IMR-90 (cell line): ENCODE measurements at places on chromosomes 11 and 22. TPM values are rescaled to one million over a fixed set of nuclear protein-coding genes. Genes with fewer than 3 reads are reported as not detected.
A peak's percentile ranks its signal among the peaks of the same experiment; 100 is the strongest.

GRCh38 chr11:1652771-1653540 is 23.4 kb downstream of the KRTAP5-5 start:
- DNase-seq, result peak; percentile 29

DNA sequence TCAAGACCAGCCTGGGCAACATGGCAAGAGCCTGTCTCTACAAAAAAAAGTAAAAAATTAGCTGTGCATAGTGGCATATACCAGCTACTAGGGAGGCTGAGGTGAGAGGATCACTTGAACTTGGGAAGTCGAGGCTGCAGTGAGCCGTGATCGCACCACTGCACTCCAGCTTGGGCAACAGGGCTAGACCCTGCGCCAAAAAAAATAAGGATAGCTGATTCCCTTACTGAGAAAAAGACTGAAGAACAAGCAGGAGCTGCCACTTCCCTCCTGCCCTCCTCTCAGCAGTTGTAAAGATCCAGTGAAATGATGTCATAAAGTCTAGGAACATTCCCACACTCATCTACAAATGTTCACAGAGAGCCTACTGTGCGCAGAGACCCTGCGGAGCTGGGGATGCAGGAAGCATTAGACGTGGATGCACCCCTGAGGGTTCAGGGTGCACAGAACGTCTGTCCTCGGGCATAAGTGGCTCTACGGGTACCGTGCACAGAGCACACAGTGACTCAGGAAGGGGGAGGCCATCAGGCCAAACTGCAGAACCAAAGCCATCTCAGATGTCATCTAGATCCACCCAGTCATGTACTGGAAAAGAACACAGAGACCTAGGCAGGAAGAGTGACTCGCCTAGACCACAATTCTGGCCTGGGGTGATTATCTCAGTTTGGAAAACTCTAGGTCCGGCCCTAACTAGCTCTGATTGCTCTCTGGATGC is 11.7 kb downstream of the SEC14L2 start:
- DNase-seq, result peak; percentile 65

DNA sequence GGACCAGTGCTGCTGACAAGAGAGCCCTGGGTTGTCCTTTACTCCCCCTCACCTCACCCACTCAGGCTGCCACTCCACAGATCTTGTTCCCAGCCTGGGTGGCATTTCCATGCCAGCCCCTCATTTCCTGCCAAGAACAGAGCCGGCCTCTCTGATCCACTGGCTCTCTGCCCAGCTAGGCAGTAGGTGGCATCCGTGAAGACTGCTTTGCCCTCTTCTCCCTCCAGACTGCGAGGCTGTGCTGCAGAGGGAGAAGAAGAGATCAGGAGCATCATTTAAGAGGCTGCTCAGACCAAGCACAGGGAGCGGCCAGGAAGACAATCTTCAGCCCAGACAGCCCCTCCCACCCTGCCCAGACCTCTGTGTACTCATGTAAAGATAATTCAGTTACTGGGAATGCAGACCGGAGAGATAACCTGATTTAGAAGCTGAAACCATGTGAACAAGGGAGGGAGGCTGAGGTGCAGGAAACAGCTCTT is 126.9 kb upstream of the NCAM1 start:
- no peak for DNase-seq

GRCh38 chr11:118961591-118961990 is 5.5 kb downstream of the UPK2 start:
- DNase-seq, result no peak

DNA sequence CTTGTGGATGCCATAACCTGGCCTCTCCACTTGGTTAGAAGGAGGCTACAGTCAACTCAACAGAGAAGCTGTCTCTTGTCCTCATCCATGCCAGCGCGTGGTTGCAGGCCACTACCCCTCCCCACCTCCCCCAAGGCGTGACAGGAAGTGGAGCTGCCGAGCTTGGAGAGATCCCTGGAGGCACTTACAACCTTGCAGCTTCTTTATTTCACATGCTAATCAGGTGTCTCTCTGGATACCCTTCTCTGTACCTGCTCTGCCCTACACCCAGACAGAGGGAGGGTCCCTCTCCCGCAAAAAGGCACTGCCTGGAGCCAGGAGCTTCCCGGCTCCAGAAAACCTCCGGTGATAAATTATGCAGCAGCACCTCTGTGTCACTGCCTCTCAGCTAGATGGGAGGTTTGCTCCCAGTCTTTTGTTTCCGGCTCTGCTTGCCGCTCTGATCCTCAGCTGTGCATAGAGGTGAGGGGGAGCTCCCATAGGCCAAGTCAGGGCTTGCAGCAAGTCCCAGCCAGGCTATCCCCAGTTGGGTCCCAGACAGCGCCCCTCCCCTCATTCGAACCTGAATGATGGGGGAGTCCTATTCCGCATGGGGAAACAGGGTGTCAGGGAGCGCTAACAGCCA is 5.7 kb downstream of the LRP4 start:
- no peak for DNase-seq

DNA sequence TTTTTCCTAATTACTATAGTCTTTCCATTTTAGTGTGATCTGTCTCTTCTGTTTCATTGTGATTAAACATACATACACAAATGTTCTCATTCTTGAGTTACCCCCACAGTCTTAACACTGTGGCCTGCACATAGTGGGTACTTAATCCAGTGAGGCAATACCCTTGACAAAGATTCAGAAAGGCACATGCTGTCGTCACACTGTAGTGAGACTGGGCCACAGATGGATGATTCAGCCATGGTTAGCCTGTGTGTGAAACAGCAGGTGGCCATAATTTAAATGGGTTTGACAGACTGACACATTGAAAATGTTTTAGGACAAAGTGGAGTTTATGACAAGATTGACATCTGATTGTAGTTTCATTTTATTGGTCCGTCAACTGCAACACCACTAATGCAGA is 313.1 kb downstream of the C11orf87 start:
- DNase-seq, result no peak

DNA sequence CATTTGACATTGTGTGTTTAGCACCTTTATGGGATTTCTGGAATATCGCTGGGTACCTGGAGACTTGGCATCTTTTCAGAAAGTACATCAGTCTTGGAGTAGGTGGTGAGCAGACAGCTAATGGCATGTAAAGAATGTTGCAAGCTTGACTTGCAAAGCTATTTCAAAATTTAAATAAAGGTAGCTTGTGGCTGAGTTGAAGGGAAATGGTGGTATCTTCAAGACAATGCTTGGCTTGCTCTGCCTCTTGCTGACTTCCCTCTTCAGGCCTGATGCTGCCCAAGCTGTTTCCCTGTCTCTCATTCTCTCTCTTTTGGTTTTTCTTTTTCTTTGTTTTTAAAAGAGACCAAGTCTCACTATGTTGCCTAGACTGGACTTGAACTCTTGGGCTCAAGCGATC is 13.2 kb downstream of the ZNRF3 start:
- no peak for DNase-seq

DNA sequence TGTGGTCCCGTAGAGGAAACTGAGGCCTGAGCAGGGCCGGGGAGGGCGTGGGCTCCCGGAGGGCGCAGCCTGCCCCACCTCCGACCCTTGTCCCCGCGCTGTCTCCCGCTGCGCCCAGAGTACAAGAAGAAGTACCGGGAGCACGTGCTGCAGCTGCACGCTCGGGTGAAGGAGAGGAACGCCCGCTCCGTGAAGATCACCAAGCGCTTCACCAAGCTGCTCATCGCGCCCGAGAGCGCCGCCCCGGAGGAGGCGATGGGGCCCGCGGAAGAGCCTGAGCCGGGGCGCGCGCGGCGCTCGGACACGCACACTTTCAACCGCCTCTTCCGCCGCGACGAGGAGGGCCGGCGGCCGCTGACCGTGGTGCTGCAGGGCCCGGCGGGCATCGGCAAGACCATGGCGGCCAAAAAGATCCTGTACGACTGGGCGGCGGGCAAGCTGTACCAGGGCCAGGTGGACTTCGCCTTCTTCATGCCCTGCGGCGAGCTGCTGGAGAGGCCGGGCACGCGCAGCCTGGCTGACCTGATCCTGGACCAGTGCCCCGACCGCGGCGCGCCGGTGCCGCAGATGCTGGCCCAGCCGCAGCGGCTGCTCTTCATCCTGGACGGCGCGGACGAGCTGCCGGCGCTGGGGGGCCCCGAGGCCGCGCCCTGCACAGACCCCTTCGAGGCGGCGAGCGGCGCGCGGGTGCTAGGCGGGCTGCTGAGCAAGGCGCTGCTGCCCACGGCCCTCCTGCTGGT is 1.9 kb downstream of the NLRP6 start:
- peak; percentile 30 for DNase-seq

- peak; percentile 70 for DNase-seq
Measured at GRCh38 chr11:76030286-76030685, 176.0 kb downstream of the WNT11 start.

DNA sequence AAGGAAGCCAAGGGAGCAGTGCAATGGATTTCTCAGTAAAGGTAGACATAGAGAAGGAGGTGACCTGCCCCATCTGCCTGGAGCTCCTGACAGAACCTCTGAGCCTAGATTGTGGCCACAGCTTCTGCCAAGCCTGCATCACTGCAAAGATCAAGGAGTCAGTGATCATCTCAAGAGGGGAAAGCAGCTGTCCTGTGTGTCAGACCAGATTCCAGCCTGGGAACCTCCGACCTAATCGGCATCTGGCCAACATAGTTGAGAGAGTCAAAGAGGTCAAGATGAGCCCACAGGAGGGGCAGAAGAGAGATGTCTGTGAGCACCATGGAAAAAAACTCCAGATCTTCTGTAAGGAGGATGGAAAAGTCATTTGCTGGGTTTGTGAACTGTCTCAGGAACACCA is 6.6 kb downstream of the TRIM22 start:
- DNase-seq, result peak; percentile 7

DNA sequence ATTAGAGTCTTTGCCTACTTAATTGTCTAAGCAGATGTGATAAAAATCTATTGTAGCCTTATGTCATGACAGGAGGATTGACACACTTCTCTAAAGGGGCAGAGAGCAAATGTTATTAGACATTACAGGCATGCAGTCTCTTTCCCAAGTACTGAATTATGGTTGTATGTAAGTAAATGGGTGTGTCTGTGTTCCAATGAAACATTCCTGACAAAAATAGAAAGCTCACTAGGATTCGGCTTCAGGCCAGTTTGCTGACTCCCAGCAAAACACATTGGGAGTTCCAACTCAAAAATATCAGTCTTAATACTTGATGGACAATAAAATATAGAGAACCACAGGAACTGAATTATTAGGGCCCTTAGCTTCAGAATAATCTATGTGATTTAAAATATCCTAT is 1480.4 kb downstream of the FAM181B start:
- no peak for DNase-seq

- DNase-seq, result no peak
Measured at GRCh38 chr11:11348303-11348702, 4.7 kb downstream of the CSNK2A3 start.

- no peak for DNase-seq
Measured at GRCh38 chr22:27201741-27202140, 544.4 kb downstream of the MIAT start.

- DNase-seq, result no peak
Measured at GRCh38 chr11:821512-822371, 3.0 kb downstream of the PNPLA2 start.

DNA sequence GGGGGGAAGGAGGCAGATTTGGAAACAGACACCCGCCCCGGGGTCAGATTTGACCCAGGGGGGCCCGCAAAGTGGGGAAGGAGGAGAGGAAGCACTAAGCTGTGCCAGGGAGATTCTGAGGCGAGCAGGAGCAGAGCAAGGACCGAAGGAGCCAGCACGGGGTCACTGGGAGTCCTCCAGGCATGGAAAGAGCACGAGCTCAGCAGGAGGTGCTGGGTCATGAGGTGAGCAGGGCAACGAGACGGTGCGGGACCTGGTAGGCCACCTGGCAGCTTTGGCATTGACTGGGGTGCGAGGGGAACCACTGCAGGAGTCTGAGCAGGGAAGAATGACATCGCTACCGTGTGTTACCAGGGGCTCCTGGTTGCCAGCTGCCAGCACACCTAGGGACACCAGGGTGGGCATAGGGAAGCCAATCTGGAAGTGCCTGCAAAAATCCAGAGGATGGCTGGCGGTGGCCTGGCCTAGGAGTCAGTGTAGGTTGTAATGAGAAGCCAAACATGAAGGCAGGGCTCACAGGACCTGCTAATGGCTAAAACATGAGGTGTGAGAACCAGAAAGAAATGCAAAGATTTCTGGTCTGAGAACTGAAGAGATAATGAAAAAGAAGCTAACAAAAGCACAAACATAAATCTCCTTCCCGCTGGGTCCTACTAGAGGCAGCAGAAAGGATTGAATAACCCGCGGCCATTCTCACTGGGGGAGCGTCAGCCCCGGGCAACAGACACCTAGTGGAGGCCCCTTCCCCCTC is 63.5 kb downstream of the MICAL3 start:
- DNase-seq, result no peak

DNA sequence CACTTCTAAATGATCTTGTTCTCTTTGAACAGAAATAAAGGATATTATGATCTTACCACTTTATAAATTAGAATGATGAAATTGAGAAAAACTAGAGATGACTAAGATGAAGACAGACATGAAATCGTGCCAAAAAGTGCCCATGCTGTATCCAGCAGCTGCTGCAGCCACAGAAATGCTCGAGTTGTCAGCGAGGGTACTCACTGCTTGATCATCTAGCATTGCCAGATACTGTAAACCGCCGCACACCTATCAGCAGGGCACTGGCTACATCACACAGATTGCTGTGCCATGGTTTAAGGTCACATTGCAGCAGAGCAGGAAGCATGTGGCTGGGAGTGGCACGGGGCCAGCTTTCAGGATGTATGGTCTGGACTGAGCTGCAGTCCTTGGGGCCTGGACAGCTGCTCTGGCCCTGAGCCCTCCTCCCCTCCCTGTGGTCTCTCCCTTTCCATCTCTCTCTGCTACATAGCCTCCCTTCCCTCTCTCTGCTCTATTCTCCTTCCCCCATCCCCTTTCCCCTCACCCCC is 51.0 kb upstream of the SEPTIN5 start:
- peak; percentile 76 for DNase-seq

DNA sequence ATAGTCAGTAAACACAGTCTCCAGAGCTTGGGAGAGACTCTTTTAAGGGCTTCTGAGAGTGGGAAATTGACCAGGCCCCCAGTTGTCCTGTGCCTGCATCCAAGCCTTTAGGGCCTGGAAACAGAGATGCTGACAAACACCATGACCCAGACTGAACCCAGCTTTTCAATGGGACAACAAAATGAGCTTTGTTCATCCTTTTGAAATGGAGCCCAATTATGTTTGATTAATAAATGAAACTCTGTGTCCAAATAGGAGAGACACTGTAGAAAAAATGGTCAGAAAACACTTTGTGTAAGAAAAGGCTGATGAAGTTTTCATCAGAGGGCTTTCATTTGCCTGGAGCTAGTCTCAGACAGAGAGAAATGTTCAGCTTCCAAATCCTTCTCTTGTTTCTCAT is 146.0 kb downstream of the RRAS2 start:
- no peak for DNase-seq

DNA sequence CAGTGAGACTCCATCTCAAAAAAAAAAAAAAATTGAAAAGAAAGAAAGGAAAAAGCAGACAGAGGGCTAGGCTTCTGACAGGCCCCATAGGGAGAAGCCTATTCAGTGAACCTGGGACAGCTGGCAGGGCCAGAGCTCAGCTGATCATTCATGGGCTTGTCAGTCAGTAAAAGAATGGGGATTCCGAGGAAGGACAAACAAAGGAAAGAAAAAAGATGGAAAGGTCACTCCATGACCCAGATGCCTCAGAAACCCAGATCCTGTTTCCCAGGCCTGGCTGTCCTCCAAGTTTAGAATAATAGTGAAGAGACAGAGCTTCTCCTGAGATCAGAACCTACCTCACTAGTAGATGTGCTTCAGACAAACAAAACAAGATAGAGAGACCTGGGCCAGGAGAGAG is 34.3 kb upstream of the ASPHD2 start:
- no peak for DNase-seq

The FAM118B gene
- 27.2 and 29.4 TPM in 2 replicates for total RNA-seq

The CHEK2 gene
- total RNA-seq, result 9.9 and 11.4 TPM in 2 replicates

The CSF2RB gene
- total RNA-seq, result not detected in 2 replicates

The CASP1 gene
- total RNA-seq, result 24.7 and 31.2 TPM in 2 replicates

The ZNF214 gene
- total RNA-seq, result 2.5 and 3.1 TPM in 2 replicates

The LRRC74B gene
- not detected in 2 replicates for total RNA-seq

The SAA2 gene
- total RNA-seq, result not detected in 2 replicates
